ENCODE measurements at places on chromosomes 16 and 17. TPM values are rescaled to one million over a fixed set of nuclear protein-coding genes. Genes with fewer than 3 reads are reported as not detected.

DNA sequence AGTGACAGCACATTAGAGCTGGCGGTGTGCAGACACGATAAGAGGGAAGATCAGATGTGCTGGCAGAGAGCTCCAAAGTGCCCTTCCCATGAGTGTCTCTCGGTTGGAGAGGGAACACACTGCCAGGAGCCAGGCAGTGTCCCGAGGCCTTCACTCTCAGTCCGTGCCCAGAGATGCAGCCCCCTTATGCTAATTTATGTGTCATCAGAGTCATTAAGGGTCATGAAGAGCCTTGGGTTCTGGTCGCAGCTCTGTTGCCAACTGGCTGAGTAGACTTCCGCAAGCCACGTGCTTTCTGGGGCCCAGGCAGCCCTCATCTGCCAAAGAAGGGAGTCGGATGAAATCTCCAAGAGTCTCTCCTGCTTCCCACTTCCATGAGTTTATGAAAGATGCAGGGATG, 232.5 kb downstream of the MSI2 start:
- H3K4me1 ChIP-seq = peaks cover 28% of the 10 kb centered on the region
- H3K27ac ChIP-seq = no peak overlapping the region
- H3K27me3 ChIP-seq = no peaks in the 10 kb centered on the region
- no peak overlapping the region for H3K4me3 ChIP-seq
- DNase-seq = no peak
- no peaks in the 10 kb centered on the region for H3K36me3 ChIP-seq

DNA sequence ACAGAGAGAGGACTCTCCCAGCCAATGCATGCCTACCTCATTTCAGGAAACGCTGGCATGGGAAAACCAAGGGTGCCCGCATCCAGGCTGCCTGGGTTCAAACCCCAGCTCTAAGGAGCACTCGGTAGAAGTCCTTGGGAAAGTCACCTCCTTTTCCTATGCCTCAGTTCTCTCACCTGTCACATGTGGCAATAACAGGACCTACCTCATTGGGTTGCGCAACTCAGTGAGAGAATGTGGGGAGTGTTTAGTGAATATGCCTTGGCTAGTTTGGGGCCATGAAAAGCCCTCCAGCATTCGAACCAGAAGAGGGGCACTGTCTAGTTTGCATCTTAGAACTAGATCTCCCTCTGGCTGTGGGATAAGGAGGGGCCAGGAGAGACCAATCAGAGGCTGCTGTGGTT, 9.0 kb upstream of the NXPH3 start:
- peak overlapping the region; percentile 45 for H3K4me3 ChIP-seq
- H3K27ac ChIP-seq = peak overlapping the region; percentile 94
- H3K27me3 ChIP-seq = no peaks in the 10 kb centered on the region
- H3K4me1 ChIP-seq = peaks cover 16% of the 10 kb centered on the region

Gene EARS2
- total RNA-seq = 26.3 TPM

GRCh38 chr17:80379348-80379747, 35.6 kb upstream of the ENDOV start:
- no peak for DNase-seq
- no peak overlapping the region for H3K27ac ChIP-seq
- no peaks in the 10 kb centered on the region for H3K27me3 ChIP-seq
- H3K4me1 ChIP-seq = no peaks in the 10 kb centered on the region

GRCh38 chr17:78759203-78759968, 22.7 kb downstream of the CYTH1 start:
- H3K36me3 ChIP-seq = no peaks in the 10 kb centered on the region
- no peaks in the 10 kb centered on the region for H3K27me3 ChIP-seq
- peaks cover 7% of the 10 kb centered on the region for H3K4me1 ChIP-seq
- DNase-seq = no peak
- H3K27ac ChIP-seq = no peak overlapping the region

DNA sequence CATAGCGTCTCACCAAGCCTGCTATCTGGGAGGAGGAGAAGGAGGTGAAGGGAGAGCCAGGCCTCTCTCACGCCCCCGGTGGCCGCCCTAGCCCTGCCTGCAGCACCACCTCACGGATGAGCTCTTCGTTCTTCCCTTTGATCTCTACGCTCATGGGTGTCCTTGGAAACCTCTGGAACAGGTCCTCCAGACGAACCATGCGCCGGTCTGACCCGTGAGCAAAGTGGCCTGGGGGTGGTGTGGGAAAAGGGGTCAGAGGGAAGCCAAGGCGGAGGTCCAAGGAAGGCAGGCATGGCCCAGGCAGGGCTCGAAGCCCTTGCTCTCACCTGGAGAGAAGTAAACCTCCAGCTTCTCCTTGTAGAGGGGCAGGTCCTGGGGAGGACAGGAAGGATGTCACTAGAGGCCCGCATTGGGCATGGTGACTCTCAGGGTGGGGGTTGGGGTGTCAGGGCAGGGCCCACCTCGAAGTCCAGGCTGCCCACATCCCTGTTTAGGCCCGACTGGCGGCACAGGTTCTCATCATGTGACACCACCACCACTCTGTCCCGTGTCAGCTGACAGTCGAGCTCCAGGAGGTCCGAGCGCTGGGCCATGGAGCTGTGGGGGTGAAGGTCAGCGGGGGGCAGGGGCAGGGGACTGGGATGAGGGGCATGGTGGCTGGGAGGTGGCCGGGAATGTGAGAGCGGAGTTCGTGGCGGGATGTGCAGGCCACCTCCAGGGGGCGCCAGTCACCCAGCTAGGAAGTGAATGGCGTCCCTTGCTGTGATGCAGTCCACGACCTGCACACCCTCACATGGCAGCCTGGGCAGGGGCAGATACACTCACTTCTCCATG, 923 bp downstream of the GDPD3 start:
- no peaks in the 10 kb centered on the region for H3K4me1 ChIP-seq
- no peaks in the 10 kb centered on the region for H3K27me3 ChIP-seq
- no peak for DNase-seq
- no peak overlapping the region for H3K27ac ChIP-seq

DNA sequence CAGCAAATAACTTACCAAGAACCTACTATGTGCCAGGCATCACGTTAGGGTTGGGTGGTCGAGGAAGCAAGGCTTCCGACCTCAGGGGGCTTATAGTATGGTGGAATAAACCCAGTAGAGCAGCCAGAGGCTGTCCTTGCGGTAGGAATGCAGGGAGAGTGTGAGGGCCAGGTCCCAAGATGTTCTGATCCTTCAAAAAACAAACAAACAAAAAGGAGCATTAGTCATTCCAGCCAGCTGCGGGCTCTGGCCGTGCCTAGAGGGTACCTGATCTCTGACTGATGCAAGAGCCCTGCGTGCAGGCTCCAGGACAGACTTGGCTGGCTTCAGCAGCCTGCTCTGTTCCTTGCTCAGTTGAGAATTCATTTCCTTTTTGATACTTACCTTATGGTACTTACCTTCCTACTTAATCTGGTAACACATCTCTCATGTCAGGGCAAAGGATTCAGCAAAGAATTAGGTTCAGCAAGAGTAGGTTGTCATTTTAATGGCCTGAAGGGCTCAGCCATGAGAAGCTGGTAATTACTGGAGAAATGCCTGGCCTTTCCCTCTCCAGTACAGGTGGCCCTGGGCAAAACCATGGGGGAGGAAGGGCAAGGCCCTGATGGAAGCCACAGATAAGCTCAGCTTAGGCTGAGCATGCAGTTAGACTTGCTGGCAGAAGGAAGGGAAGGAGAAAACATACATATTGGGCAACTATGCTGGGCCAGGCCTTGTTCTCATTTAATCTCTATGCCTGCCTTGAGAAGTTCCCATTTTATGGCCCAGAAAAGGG, 18.4 kb downstream of the CYB5D2 start:
- DNase-seq = peak; percentile 40
- H3K27me3 ChIP-seq = no peaks in the 10 kb centered on the region
- H3K27ac ChIP-seq = peak overlapping the region; percentile 77
- H3K4me1 ChIP-seq = peaks cover 12% of the 10 kb centered on the region
- H3K36me3 ChIP-seq = peaks cover 3% of the 10 kb centered on the region

GRCh38 chr16:5036228-5037156, 2.8 kb upstream of the NAGPA start:
- no peaks in the 10 kb centered on the region for H3K36me3 ChIP-seq
- no peak overlapping the region for H3K27ac ChIP-seq
- no peaks in the 10 kb centered on the region for H3K27me3 ChIP-seq

Gene STARD3
- total RNA-seq = 52.5 TPM
